GM12892 (cell line): ENCODE measurements at places on chromosomes 11 and 22.

DNA sequence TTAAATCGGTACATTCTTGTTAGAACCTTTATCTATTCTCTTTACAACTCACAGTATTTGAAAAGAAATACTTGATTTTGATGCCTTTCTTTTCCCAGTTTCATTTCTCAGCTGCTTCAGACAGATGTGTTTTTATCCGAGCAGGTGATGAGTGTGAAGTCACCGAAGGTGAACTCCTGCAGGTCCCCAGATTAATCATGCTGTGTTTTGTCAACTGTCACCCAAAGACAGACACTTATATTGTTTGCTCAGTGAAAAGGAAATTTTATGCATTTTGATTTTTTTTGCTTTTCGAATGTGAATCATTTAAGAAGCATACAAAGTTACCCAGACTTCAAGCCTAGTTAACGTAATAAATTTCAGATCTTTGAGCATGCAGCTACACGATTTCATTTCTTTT is 7.8 kb upstream of the TMPRSS13 start:
- no peak for DNase-seq

GRCh38 chr11:42524534-42525227 is 787.1 kb upstream of the API5 start:
- no peak for DNase-seq

- no peak for DNase-seq
These were observed 102.9 kb downstream of the MTNR1B start for GRCh38 chr11:93072229-93072914.

GRCh38 chr11:64969209-64969608 is 2.7 kb downstream of the MAJIN start:
- DNase-seq = no peak

DNA sequence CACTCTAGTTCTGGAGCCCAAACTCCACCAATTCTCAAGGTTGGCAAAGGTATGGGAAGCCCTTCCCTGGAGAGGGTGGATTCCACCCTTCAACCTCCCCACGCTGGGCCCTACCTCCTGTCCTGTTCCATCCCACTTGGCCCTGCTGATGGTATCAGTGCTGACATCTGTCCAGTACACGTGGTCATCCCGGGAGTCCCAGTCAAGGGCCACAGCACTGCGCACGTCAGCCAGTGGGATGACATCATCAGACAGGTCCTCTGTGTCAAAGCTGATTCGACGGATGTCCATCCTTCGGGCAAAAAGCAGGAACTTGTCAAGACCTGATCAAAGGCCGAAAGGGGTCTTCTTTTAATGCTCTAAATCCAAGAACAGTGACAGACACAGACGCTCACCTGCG is 32.1 kb downstream of the LRP4 start:
- no peak for DNase-seq

DNA sequence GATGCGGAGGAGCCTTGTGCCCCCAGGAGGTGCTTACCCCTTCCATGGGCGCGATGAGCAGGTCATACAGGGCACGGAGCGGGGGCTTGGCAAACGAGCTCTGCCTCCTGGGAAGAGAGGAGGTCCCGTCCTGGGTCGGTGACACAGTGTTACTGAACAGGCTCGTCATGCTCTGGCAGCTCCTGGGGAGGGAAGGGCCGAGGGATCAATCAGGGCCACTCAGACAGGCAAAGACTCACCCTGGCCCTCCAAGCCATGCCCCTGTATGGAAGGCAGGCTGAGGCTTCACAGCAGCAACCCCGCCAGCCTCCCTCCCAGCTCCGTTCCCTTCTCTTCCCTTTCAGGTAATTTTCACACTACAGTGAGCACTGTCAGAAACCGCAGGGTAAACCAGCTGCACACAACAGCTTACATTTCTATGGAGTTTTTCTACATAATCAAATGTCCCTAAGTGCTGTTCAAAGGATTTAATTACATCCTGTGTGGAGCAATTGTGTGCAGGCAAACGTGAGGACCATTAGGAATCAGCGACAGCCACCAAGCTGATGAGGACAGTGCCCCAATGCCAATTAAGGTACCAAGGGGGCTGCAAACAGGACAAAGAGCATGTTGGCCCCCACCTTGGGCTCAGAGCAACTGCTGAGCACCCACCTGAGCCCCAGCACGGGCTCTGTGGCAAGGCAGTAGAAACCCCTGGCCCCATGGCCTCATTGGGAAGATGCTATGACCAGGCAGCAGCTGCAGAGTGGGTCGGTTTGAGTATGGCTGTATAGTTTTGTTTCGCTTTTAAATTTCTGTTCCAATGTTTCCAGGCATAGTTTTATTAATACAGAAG is 95.4 kb upstream of the PITPNB start:
- no peak for DNase-seq

GRCh38 chr22:44645531-44645930 is 56.5 kb upstream of the PRR5 start:
- DNase-seq = no peak

GRCh38 chr11:2790568-2790921 is 90.8 kb upstream of the KCNQ1OT1 start:
- DNase-seq = no peak

- no peak for DNase-seq
These were observed 87.0 kb downstream of the MORC2 start for GRCh38 chr22:30881361-30882183.

GRCh38 chr22:30838111-30838510 is 130.5 kb downstream of the MORC2 start:
- DNase-seq = no peak

GRCh38 chr11:70488171-70488703 is 89.9 kb downstream of the CTTN start:
- DNase-seq = no peak

DNA sequence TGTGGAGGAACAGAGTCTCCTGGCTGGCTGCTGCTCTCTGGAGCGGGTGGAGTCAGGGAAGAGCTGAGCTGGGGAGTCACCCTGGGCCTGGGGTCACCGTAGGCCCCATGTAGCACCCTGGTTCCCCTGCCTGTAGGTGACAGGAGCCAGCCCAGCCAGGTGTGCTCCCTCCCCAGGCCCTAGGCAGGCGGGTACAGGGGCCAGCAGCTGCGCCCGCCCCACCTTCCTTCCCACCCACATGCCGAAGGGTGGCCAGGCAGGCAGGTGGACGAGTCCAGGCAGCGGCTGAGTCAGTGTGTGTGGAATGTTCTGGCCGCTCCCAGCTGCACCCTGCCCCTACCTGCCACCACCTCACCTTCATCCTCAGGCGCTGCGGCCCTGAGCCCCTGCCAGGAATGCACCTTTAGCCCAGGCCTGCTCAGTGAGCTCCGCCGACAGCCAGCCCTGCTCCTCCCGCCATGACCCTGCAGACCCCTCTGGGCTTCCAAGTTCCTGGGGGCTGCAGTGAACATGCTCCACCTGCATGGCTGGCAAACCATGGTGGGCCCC is 654 bp upstream of the SYT8 start:
- DNase-seq = no peak

DNA sequence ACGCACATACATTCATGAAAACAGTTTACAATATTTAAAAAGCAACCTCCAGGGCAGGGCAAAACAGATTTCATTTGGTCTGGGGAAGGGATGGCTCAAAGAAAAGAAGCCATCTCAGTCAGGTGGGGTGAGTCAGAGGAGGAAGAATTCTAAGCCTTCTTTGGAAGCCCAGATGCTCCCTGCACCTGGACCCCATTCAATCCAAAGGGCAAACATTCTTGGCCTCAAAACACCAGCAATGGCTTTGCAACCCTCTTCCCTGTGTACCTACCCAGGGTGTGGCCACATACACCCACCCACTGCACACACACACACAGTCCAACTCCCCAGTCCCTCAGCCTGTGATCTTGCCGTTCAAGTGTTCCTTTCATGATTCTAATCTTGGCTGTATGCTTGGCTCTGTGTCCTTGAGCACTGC is 2.0 kb downstream of the KCNE3 start:
- no peak for DNase-seq

DNA sequence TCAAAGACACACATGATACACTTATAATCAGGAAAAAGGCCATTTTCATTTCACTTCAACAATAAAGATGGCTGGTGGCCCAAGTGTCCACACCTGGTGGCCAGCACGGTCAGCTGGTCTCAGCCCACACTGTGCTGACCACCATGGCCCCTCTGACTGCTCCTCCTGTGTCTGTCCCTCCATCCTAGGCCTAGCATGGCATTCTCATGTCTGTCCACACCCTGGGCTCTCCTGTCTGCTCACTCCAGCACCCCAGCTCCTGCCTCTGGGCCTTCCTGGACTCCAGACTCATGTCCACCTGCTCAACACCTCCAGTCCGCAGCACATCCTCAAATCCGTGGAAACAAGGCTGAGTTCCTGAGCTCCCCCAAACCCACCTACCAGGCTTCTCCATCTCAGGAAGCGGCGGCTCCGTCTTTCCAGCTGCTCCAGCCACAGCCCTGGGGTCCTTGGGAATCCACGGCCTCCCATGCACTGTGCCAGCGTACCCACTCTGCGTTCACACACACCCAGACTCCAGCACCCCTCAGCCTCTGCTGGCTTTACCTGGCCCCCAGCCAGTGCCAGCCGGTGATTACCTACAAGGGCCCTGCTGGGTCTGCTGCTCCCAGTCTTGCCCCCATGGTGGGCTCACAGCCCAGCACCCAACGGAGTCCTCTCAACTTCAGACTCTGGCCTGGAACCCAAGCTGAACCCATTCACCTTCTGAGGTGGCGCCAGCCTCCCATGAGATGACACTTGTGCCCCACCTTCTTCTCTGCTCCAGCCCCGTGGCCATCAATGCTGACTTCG is 13.9 kb downstream of the SIRT3 start:
- DNase-seq = no peak

GRCh38 chr11:117927926-117928325 is 1.3 kb downstream of the TMPRSS13 start:
- no peak for DNase-seq

DNA sequence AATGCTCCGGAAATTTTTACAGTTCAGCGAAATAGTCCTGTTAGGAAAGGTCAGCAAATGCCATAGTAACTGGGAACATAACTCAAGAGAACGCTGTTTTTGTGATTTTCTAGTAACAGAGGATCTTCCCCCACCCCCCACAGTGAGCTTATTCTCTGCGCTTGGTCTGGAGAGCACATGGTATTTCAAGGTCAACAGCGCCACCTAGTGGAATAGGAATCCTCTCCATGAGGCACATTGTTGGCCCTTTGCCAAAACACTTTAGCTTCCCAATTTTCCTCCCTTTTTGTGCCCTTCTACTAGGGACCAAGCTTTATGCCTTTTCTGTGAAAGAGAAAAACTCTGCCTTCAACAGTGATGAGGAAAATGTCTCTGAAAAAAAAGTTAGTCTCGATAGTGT is 13.2 kb upstream of the OR4C12 start:
- no peak for DNase-seq

DNA sequence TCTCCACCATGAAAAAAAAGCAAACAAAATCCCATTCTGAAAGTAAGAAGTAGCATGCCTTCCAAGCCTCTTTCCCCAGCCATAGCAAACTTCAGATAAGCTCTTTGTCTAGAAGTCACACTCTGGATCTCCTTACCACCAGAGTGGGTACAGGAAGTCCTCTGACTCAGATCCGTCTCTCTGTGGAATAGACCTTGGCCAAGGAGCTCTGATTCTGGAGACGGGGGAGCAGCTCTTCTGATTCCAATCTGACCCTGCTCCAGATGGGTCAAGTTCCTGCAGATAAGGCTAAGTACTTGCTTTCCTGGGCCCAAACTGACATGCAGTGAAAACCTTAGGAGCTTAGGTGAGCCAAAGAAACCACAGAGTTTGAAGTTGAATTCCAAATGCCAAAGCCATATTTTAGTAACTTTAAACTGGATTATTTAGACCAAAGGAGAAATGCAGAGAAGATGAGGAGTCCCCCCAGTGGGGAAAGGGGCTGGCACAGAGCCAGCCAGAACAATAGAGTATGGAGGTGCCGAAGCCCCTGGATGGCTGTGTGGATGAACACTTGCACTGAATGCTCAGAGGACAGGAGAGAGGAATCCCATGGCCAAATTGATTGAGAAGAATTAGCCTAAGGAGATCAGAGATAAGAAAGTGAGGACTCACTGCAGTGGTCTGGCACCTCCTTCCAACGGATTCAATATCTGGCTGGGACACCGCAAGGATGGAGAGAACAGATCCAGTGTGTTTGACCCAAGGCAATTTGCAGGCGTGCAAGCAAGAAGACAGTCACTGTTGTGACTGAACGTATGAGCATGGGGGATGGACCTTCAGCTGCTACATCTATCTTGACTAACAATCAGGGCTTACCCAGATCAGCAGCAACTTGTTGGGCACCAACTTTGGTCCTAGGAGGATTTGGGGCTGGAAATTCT is 54.9 kb downstream of the ENDOD1 start:
- DNase-seq = no peak

DNA sequence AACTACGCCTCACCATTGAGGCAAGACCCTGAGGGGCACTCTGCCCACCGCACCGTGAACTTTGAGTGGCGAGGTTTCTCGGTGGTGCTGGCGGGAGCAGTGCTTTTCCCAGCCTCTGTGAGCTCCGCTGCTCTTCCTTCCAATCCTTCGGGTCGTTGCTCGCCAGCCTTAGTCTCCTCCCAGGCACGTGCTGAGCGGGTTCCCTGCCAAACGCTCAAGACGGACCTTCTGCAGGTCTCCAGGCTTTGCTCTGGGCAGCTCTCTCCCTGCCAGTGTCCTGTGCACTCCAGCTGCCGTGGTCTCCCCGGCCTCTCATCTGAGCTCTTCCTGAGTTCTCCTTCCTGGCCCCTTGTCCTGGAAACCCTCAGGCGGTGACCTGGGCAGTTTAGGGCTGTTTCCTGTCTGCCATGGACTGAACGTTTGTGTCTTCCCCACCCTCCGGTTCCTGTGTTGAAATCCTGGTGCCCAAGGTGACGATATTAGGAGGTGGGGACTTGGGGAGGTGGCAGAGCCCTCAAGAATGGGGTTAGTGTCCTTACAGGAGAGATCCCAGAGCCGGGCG is 11.2 kb upstream of the MUC6 start:
- no peak for DNase-seq

- no peak for DNase-seq
These were observed 10.0 kb downstream of the IGSF9B start for GRCh38 chr11:133946541-133947318.

- no peak for DNase-seq
These were observed 128.2 kb upstream of the C11orf58 start for GRCh38 chr11:16610213-16610737.

DNA sequence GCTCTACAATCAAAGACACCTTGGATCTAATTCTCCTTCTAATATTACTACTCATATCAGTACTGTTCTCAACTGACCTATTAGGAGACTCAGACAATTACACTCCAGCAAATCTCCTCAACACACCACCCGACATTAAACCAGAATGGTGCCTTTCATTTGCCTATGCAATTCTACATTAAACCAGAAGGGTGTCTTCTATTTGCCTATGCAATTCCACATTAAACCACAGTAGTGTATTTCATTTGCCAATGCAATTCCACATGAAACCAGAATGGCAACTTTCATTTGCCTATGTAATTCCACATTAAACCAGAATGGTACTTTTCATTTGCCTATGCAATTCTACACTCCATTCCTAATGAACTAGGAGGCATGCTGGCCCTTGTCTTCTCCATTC is 15.3 kb upstream of the APOL3 start:
- no peak for DNase-seq
